Peyer's patch (tissue), 4 donors: ENCODE measurements at places on chromosomes 7 and 10. TPM values are rescaled to one million over a fixed set of nuclear protein-coding genes. Genes with fewer than 3 reads are reported as not detected.
A peak's percentile ranks its signal among the peaks of the same experiment; 100 is the strongest.

Gene PDE1C
- 15.7 TPM for total RNA-seq

Gene RBM48
- total RNA-seq, result 8.7 TPM

Gene AKR1D1
- not detected for total RNA-seq

DNA sequence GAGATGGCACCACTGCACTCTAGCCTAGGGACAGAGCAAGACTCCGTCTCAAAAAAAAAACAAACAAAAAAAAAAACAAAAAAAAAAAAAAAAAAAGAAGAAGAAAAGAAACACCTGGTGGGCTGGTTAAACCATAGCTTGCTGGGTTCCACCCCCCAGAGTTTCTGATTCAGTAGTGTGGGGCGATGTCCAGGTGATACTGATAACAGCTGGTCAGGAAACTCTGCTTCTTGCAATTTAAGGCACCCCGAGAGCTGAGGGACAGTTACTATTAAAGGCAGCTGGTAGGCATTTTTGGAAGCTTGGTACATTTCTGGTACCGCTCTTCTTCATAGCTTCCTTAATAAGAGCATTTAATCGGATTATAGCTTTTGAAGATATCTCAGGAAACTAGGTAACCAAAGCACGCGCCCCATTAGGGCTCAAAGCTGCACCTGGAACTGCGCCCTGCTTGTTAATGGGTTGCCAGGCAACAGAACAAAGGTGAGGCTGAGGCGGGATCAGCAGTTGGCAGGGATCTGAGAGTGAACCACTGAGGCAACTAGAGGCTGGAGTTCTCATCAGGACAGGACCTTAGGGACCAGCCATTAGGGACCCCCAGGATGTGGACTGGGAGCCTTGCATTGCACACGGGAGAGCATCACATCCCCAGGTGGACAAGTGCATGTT lies 6.5 kb upstream of the SDK1 start:
- H3K4me3 ChIP-seq, result no peak overlapping the region
- H3K27me3 ChIP-seq, result no peaks in the 10 kb centered on the region
- H3K4me1 ChIP-seq, result no peaks in the 10 kb centered on the region
- H3K27ac ChIP-seq, result no peak overlapping the region
- DNase-seq, result peak; percentile 73

GRCh38 chr7:69338144-69338543 lies 260.1 kb upstream of the AUTS2 start:
- no peak overlapping the region for H3K27ac ChIP-seq
- no peaks in the 10 kb centered on the region for H3K36me3 ChIP-seq
- no peak for DNase-seq

GRCh38 chr7:10104292-10104691 lies 869.4 kb upstream of the PHF14 start:
- H3K27ac ChIP-seq, result no peak overlapping the region
- H3K4me1 ChIP-seq, result no peaks in the 10 kb centered on the region
- H3K4me3 ChIP-seq, result no peak overlapping the region
- H3K36me3 ChIP-seq, result no peaks in the 10 kb centered on the region
- no peak for DNase-seq

DNA sequence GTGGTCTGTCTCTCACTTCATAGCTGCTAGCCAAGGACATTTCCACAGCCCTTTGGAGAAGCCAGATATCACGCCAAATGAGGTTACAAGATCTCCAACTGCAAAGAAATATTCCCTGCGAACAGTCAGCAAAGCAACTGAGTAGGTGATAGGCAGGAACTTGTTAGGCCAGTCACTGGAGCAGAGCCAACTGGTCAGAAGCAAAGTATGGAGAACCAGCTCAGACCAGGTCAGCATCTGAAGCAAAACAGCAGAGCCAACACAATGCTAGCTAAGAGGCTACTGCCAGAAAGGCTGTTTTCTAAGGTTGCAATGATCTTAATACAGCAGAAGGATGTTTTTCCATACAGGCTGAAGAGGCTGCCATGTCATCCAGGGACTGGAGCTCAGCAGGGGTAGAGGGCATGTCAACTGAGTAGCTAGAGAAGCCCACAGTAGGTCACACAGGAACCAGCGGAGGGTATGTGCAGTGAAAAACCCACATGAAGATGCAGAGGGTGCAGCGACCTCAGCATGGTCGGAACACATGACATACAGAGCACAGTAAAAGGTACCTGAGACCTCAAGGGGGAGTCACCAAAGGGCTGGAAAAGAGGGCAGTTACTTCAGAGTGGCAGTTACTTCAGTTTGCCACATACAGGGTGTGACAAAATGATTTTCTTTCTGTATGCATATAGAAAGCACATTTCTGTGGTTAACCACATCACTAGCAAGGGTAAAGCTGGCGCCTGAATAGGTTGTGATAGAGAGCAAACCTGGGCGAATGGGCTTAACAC lies 8.9 kb downstream of the SEC31B start:
- H3K4me1 ChIP-seq, result no peaks in the 10 kb centered on the region
- H3K4me3 ChIP-seq, result no peak overlapping the region
- no peaks in the 10 kb centered on the region for H3K36me3 ChIP-seq

DNA sequence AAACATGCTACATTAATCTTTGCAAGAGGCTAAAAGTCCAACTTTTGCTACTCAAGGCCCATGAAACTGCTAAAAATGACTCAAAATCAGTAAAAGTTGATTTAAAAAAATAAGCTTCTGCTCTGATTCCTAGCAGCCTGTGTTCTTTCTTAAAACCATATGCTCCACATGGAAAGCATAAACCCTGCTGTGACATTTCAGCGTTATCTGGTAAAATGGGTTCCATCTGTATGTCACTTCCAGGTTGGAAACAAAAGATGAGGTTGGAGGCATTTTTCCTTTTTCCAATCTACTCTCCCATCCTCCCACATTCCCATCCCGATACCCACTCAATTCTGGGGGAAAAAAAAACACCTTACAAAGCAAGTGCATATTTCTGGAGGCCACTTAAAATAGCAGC lies 439.5 kb downstream of the NEBL start:
- DNase-seq, result no peak
- no peaks in the 10 kb centered on the region for H3K27me3 ChIP-seq

GRCh38 chr10:6300106-6300783 lies 97.5 kb downstream of the PFKFB3 start:
- H3K27me3 ChIP-seq, result no peaks in the 10 kb centered on the region
- H3K4me1 ChIP-seq, result peaks cover 16% of the 10 kb centered on the region
- H3K27ac ChIP-seq, result peak overlapping the region; percentile 76
- H3K36me3 ChIP-seq, result no peaks in the 10 kb centered on the region
- no peak overlapping the region for H3K4me3 ChIP-seq

GRCh38 chr7:120947980-120948379 lies 2.6 kb upstream of the ING3 start:
- no peaks in the 10 kb centered on the region for H3K36me3 ChIP-seq
- no peak overlapping the region for H3K4me3 ChIP-seq
- no peak for DNase-seq
- H3K4me1 ChIP-seq, result no peaks in the 10 kb centered on the region

DNA sequence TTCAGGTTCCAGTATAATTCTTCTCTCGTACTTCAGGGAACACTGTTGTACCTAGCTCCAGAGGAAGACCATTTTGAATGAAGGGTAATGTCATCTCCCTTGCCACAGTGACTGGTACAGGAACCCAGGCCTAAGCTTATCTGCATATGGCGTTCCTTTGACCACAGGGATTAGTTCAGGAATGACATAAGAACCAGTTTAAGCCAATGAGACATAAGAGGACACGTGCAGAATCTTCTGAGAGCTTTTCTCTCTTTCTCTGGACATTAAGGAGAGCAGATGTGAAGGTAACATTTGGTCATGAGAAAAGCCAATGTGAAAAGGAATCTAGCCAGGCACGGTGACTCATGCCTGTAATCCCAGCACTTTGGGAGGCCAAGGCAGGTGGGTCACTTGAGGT lies 21.8 kb upstream of the HIBADH start:
- no peaks in the 10 kb centered on the region for H3K27me3 ChIP-seq
- no peaks in the 10 kb centered on the region for H3K4me1 ChIP-seq
- DNase-seq, result no peak
- H3K4me3 ChIP-seq, result no peak overlapping the region
- no peaks in the 10 kb centered on the region for H3K36me3 ChIP-seq

GRCh38 chr7:40232242-40232893 lies 97.6 kb downstream of the SUGCT start:
- no peaks in the 10 kb centered on the region for H3K4me1 ChIP-seq
- H3K27me3 ChIP-seq, result no peaks in the 10 kb centered on the region
- H3K27ac ChIP-seq, result no peak overlapping the region
